ENCODE measurements at places on chromosomes 1 and 21. TPM values are rescaled to one million over a fixed set of nuclear protein-coding genes. Genes with fewer than 3 reads are reported as not detected.

NBPF1 gene
- polyA plus RNA-seq: 95.8 TPM

TMCO1 gene
- 49.7 TPM for polyA plus RNA-seq

RNF186 gene
- not detected for polyA plus RNA-seq

SPATA46 gene
- not detected for polyA plus RNA-seq

SELP gene
- 0.87 TPM for polyA plus RNA-seq

COG2 gene
- polyA plus RNA-seq: 18.2 TPM

ARMH1 gene
- polyA plus RNA-seq: 1.2 TPM

MPZ gene
- 15.8 TPM for polyA plus RNA-seq

FCGR3A gene
- polyA plus RNA-seq: 1.9 TPM

CFAP57 gene
- 0.55 TPM for polyA plus RNA-seq

FLG2 gene
- 0.04 TPM for polyA plus RNA-seq

CTSS gene
- polyA plus RNA-seq: 18.0 TPM

- no peak for DNase-seq
Measured at GRCh38 chr1:64679177-64679576, 65.7 kb upstream of the RAVER2 start.

DNA sequence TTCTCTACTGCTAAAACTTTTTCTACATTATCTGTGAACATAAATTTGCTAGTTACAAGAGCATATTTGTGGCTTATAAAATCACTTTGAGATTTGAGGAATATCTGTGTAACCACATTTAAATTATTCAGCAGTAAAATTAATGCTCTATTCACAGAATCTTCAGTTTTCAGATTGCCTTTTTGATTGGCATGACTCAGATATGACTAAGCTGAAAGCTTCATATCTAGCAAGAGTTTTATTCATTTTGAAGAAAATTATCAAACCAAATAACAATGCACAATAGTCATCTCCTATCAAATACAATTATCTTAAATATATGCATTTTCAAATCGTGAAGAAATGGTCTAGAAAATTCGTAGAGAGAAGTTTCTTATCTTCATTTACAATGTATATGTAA, 1498.2 kb upstream of the B3GALT2 start:
- no peak for DNase-seq

- no peak for DNase-seq
Measured at GRCh38 chr1:202837746-202838262, 27.1 kb downstream of the PCAT6 start.

- DNase-seq: no peak
Measured at GRCh38 chr1:18232052-18232451, 124.5 kb downstream of the IGSF21 start.

- peak; percentile 42 for DNase-seq
Measured at GRCh38 chr1:67429528-67430357, 459 bp downstream of the SERBP1 start.

- no peak for DNase-seq
Measured at GRCh38 chr21:15772654-15773053, 42.9 kb downstream of the USP25 start.

GRCh38 chr1:55184859-55185258, 30.3 kb downstream of the USP24 start:
- DNase-seq: no peak

- DNase-seq: no peak
Measured at GRCh38 chr1:109135940-109136339, 22.0 kb downstream of the ELAPOR1 start.

DNA sequence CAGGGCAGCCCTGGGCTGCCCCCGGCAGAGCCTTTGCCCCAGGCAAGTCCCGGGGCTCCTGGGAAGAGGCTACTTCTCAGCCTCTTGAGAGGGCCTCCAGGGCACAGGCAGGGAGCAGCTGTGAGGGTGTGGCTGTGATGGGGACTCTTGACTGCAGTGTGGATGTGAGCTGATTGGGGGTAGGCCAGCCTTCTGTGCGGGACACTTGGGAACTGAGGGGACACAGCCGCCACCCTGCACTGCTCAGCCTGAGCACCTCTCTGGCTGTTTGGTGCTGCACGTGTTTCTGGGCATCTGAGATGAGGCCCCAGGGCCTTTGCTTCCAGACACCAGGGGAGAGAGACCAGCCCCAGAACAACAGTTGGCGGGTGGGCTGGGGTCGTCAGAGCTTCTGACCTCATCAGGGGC, 62.1 kb downstream of the SKI start:
- no peak for DNase-seq

- no peak for DNase-seq
Measured at GRCh38 chr1:45016767-45017166, 4.7 kb downstream of the UROD start.

GRCh38 chr21:31780944-31781343, 49.0 kb upstream of the SCAF4 start:
- no peak for DNase-seq

DNA sequence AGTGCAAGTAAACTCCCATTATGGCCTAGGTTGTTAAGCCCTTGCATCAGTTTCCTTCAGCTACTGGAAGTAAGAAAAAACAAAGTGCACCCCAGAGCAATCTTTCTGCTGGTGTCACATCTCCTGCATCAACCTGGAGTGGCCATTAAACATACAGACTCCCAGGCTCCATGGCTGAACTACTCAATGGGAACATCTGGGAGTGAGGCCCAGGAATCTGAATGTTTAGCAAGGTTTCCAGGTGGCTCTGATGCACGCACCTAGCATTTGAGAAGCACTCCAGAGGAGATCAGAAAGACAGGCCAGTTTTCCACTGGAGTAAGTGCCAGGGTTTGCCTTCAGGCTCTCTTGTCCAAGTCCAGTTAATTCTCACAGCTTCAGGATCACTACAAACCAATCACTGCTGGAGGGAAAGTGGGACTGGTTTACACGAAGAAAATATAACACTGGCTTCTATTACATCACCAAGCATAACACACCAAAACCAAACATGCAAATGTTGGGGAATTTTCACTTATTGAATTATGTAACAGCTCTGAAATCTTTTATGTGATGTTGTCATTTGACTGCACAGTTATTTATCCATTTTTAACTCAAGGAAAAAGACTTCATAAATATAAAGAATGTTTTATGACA, 22.3 kb upstream of the ABCA4 start:
- no peak for DNase-seq

GRCh38 chr1:172513479-172513878, 19.5 kb upstream of the SUCO start:
- no peak for DNase-seq

DNA sequence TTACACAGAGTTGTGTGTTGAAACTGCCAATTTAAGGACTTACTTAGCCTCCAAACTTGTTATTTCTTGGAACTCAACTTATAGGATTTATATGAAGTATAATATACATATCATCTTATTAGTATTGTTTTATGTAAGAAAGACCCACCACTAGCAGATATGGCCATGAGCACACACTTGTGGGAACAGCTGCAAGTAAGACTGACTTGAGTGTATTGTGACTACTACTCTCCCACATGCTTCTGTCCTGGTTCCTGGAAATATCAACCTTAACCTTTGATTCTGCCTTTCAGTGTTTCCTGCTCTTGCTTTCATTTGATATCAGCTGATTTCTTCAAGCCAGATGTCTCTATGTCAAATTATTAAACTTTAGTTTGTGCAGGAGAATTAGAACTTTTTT, 175.3 kb downstream of the MAGI3 start:
- no peak for DNase-seq

GRCh38 chr1:6447818-6448748, 17.9 kb downstream of the TNFRSF25 start:
- no peak for DNase-seq

- no peak for DNase-seq
Measured at GRCh38 chr1:32272557-32273390, 19.1 kb upstream of the HDAC1 start.

GRCh38 chr1:89948722-89949345, 46.1 kb upstream of the ZNF326 start:
- no peak for DNase-seq

DNA sequence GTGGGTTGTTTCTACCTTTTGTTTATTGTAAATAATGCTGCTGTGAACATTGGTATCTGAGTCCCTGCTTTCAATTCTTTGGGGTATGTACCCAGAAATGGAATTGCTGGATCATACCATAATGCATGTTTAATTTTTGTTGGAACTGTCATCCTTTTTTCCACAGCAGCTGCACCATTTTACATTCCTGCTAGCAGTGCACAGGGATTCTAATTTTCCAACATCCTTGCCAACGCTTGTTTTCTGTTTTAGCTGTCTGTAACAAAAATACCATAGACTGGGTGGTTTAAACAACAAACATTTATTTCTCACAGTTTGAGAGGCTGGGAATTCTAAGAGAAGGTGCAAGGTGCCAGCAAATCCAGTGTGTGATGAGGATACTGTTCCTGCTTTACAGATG, 65.1 kb downstream of the RAVER2 start:
- peak; percentile 49 for DNase-seq

- no peak for DNase-seq
Measured at GRCh38 chr1:159921251-159921650, 4.1 kb downstream of the TAGLN2 start.

DNA sequence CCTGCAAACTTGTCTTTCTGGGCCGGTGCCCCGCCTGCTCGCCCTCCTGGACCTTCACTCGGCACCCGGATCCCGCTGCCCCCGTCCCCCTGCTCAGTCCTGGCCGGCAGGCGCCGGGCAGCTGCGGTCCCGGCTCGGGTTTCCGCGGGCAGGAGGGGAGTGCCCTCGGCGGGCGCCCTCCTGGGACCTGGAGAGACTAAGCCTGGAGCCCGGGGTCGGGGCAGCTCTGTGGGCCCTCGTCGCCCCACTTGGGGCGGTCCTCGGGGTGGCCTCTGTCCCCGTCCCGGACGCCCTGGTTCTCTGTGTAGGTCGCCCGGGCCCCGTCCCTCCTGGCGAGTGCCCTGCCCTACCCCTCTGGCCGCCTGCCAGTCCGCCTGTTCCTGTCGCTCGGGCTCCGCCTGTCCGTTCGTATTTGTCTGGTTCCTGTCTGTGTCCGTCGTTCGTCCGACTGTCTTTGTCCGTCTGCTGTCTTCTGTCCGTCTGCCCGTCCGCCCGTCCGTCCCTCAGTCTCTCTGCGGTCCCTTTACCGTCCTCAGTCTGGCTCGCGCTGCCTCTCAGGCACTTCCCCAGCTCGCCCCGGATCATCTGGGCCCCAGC, 490 bp downstream of the SERINC2 start:
- peak; percentile 69 for DNase-seq

GRCh38 chr1:240962086-240962485, 350.1 kb upstream of the GREM2 start:
- DNase-seq: no peak

- no peak for DNase-seq
Measured at GRCh38 chr1:150836129-150836773, 28.2 kb upstream of the CTSK start.

- DNase-seq: peak; percentile 81
Measured at GRCh38 chr1:22772014-22772413, 61.4 kb downstream of the EPHB2 start.

GRCh38 chr1:152000964-152001630, 7.4 kb upstream of the S100A10 start:
- DNase-seq: peak; percentile 44

DNA sequence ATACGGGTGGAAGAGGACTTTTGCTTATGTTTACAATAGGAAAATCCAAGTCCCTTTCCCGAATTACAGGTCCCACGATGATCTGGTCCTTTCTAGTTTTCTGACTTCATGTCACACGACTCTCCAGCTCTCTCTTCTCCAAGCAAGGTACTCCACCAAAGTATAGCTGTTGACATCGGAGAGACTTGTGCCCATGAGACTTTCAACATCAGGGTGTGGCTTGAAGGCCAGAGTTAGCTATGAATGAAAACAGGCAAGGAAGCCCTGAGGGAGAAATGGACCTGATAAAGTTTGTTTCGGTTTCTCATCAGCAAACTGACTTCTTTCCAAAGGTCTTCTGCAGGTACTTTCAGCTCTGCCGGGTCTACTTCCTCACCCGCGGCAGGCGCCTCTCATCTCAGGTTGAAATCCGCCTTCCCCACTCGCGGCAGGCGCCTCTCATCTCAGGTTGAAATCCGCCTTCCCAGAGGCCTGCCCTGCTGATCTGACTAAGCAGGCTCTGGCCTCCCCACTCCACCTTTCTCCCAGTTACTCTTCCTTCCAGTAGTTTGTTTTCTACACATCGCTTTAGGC, 2.1 kb upstream of the PER3 start:
- DNase-seq: no peak

DNA sequence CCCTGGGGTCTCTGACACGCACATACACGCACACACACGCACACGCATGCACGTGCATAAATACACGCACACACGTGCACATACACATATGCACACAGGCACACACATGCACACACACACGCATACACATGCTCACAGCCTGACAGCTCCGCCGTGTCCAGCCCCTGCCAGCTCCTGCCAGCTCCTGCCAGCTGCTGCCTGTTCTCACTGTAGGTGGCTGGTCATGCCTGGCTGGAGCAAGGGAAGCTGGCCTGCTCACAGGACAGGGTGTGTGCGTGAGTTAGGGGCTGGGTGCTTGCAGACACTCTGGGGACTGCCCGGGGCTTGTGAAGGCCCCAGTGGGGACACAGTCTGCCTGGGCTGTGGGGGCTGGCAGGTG, 4.9 kb downstream of the PLCH2 start:
- DNase-seq: no peak

DNA sequence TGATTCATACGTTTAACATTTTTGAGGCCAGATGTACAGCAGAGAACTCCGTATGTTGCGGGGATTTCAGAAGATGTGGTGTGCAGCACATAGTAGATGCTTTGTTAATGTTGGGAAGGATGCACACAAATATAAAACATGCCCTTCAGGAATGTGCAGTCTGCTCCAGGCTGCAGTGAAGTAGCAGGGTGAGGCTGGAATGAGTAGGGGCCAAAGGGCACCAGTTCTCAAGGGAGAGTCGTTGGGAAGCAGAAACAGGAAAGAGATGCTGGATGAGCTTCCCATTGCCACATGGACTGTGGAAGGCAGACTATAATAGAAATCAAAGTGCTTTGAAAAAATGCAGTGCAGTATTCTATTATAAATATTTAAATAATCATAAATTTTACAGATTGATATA, 126.9 kb downstream of the NOS1AP start:
- DNase-seq: no peak

- peak; percentile 52 for DNase-seq
Measured at GRCh38 chr1:230823426-230823825, 44.9 kb downstream of the C1orf198 start.

DNA sequence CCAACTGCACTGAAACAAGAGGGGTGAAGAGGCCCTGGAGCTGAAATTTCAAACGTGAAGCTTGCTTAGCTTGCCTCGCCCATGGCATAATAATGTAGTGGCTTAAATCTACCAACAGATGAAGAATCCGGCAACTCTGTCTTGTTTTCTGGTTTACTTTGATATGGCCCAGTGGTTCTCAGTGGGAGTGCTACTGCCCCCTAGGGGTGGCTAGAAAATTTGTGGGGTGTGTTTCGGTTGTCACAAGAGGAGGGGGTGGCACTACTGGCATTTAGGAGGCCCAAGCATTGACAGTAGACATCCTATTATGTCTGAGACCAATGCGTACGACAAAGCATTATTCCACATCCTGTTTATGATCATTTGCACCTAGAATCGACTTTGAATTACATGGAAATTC, 51.9 kb upstream of the C8B start:
- DNase-seq: no peak

DNA sequence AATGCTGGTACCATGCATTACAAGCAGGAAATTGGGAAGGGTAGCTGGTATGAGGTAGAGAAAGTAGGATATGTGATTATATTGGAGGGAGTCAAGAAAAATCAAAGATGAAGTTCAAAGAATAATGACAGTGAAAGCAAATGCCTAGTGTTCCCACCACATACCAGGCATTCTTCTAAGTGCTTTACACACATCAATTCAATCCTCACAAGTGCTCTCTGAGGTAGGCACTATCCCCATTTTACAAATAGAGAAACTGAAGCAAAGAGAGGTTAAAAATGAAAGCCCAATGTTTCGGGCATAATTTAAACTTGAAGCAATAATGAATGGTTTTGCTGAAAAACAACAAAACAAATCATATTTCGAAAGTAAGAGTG, 40.1 kb upstream of the MCOLN3 start:
- DNase-seq: no peak
